ENCODE measurements at places on chromosomes 5 and 9.

DNA sequence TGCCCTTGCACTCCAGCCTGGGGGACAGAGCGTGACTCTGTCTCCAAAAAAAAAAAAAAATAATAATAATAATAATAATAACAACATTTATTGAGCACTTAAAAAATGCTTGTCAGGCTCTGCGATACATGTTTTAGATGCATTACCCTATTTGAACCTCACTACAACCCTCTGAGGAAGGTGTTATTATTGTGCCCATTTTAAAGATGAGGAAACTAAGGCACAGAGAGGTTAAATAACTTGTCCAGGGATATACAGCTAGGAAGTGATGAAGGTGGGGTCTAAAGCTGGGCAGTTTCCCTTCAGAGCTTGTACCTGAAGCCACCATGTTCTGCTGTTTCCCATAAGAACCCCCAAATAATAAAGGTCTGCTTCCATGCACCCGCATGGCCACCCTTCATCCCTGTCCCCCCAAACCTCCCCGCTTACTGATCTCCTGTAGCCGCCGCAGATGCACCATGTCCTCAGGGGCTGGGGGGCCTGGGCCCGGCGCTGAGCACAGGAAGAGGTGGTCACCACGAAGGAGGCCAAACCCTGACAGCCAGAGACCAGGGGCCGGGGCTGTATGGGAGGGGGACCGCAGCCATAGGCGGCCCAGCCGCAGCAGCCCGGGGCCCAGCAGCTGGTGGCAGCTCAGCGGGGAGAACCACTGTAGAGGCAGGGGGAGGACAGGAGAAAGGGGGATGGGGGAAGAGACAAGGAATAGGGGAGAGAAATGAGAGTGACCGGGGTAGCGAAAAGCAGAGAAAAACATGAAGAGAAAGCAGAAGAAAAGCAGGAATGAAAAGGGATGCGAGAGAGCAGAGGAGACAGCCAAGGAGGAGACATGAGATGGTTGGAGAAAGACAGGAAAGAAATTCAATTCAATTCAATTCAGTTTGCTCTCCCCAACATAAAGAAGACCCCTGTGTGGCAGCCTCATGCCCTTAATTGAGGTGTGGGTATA, 15.1 kb upstream of the FCHSD1 start:
- DNase-seq: no peak

DNA sequence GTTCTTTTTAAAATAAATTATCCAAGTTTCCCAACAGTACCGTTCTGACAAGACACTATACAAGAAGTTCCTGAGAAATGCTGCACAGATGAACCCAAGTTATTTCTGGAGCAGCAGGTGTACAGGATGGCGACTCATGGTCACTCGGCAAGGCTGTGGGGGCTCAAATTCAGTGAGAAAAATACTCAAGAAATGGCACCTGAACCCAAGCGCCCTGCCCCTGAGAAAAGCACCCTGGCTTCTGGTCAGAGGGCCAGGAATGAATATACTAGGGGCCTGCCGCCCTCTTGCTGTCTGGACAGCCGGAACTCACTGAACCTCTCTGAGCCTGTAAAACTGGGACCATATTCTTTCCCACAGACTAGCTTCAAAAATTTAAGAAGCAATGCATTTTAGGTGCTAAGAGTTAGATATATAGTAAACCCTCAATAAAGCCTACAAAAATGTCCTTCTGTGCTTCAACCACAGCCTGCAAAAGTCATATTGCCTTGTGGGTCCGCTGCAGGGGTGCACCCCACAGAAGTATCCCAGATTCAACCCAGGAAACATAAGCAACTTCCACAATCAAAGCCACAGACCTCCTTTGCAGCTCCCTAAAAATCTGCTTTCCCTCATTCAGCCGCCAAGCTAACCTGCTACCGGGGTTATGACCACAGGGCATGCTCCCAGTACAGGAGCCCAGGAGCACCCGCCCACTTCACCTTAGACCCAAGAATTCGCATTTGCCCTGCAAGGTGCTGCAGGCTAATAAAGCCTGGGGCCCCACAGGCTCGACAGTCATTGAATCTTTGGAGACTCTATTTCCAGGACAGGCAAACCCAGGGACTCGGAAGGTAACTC, 1.4 kb downstream of the RAPGEF1 start:
- no peak for DNase-seq

GRCh38 chr5:163912046-163912445, 406.6 kb downstream of the MAT2B start:
- no peak for DNase-seq

- DNase-seq: no peak
Measured at GRCh38 chr5:15577132-15577531, 77.2 kb downstream of the FBXL7 start.

DNA sequence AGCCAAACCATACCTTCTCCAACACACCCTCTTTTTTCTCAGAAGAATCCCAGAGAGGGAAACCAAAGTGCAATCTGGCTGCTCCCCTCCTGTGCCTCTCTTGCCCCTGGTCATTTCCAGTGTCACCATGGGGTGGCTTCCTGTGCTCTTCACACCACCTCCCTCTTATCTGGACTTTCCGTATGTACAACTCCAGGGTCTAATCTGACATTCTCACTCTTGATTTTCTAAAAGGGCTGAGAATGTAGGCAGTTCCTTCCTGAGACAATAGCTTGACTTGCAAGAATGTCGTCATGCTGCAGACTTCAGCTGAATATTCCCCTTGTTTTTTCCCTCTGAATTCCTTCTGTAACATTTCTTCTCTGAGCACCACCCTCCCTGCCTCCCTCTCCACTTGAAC, 110.2 kb downstream of the FBXL7 start:
- no peak for DNase-seq

GRCh38 chr5:135185481-135186065, 151.5 kb upstream of the PITX1 start:
- DNase-seq: peak; percentile 60

- peak; percentile 35 for DNase-seq
Measured at GRCh38 chr9:70510157-70510770, 95.8 kb upstream of the KLF9 start.

DNA sequence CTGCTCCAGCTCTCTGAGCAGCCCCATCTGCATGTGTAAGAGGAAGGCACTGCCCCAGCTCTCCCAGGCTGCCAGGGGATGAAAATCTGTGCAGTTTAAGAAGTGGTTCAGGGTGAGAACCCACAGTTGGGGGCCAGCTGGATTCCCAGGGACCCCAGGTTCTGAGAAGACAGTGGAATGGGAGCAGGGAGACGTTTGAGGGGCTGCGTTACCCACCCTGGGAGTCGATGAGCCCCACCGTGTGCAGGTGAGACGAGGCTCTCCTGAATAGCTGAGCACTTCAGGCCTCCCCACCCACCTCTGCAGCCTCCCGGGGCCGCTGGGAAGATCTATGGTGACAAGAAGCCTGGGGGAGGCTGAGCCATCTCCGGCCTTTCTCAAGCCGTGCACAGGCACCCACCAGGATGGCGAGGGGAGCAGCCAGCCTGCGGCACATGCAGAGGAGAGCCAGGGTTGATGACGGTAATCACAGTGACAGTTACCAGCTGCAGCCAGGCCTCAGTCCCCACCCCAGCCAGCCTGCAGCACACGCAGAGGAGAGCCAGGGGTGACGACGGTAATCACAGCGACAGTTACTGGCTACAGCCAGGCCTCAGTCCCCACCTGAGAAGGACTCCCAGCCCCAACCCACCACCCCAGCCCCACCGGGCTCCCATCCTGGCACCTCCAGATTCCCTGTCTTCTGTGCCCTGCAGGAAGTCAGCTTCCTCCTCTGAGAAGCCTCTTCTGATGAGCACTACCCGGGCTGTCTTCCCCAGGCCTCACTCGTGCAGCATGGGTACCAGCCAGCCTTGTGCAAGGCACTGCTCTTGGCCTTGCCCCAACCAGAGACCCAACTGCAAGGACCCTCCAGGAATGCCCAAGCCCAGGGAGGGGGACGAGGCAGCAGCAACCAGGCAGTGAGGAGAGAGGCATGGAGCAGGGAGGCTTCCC, 150.8 kb upstream of the PPP1R26 start:
- DNase-seq: peak; percentile 2

GRCh38 chr5:53749621-53750020, 189.2 kb downstream of the NDUFS4 start:
- no peak for DNase-seq

DNA sequence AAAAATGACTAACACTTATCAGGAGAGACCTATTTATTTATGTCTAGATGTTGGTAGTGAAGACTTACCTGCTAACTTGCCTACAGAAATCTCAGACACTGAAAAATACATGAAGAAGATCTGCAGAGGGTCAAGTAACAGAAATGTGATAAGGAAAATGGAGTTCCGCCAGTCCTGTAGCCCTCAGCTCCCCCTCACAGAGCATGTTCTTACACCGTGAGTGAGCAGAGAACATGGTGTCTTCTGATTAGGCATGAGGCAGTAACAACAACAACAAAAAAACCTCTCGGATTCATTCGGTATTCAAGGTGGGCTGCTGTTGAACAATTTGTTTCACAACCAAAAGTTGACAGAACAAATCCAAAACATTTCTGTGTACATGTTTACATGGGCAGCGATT, 162.0 kb upstream of the SNX2 start:
- DNase-seq: no peak

- no peak for DNase-seq
Measured at GRCh38 chr5:32572778-32573480, 12.4 kb upstream of the SUB1 start.

GRCh38 chr5:150227606-150228273, 37.9 kb downstream of the SLC6A7 start:
- DNase-seq: no peak

- no peak for DNase-seq
Measured at GRCh38 chr9:136792321-136793085, 1.4 kb downstream of the TMEM141 start.

- DNase-seq: no peak
Measured at GRCh38 chr9:116209414-116210116, 56.0 kb downstream of the PAPPA start.

GRCh38 chr9:36470643-36471290, 70.7 kb upstream of the RNF38 start:
- no peak for DNase-seq

GRCh38 chr5:10856683-10857337, 95.8 kb upstream of the DAP start:
- DNase-seq: peak; percentile 81

All from head of caudate nucleus (tissue), 42 donors.